ENCODE measurements at places on chromosomes 7 and 10. TPM values are rescaled to one million over a fixed set of nuclear protein-coding genes. Genes with fewer than 3 reads are reported as not detected.

- no peaks in the 10 kb centered on the region for H3K4me1 ChIP-seq
- H3K36me3 ChIP-seq: no peaks in the 10 kb centered on the region
- no peak overlapping the region for H3K27ac ChIP-seq
- no peaks in the 10 kb centered on the region for H3K27me3 ChIP-seq
These were observed 255.6 kb downstream of the OTUD1 start for GRCh38 chr10:23694446-23694920.

- no peaks in the 10 kb centered on the region for H3K27me3 ChIP-seq
- no peaks in the 10 kb centered on the region for H3K4me1 ChIP-seq
- no peak overlapping the region for H3K4me3 ChIP-seq
- no peak overlapping the region for H3K27ac ChIP-seq
These were observed 101.1 kb upstream of the TCF7L2 start for GRCh38 chr10:112848868-112849430.

DNA sequence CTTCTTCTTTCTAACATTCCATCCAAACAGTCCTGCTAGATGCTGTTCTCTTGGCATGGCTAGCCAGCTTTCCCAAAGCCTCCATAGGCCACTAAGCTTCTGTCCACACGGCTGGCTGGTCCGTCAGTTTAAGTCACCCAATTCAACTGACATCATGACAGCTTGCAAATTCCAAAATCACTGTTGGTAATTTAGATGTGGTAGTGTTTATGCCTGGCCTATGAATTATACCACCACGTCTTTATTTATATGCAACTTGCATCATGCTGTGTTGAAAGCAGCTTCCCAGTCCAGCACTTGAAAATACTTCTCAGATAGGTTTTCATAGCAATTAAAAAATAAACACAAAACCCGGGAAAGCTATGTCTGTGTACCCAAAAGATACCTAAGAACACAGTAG lies 2.2 kb upstream of the VIM start:
- no peaks in the 10 kb centered on the region for H3K36me3 ChIP-seq
- no peaks in the 10 kb centered on the region for H3K27me3 ChIP-seq
- no peak overlapping the region for H3K27ac ChIP-seq

- H3K27me3 ChIP-seq: no peaks in the 10 kb centered on the region
- DNase-seq: no peak
- no peaks in the 10 kb centered on the region for H3K4me1 ChIP-seq
These were observed 50.1 kb downstream of the ITPRID1 start for GRCh38 chr7:31563951-31564350.

DNA sequence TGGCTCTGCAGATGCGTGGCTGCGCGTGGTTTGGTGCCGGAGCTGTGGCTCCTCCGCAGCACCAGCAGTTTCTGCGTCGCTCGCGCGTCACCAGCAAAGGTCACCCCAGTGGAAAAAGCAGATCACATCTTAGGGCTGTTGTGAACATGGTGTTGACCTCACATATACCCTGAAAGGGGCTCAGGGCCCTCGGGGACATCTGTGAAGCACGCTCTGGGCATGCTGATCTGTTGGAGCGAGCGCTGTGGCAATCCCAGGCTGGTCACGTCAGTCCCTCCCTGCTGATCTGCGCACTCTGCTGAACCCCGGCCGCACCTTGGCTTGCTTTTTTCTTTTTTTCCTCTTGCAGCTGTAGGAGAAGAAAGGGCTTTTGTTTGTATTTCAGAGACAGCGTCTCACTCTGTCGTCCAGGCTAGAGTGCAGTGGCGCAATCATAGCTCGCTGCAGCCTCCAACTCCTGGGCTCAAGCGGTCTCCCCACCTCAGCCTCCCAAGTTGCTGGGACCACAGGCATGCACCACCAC lies 33.3 kb upstream of the AP5Z1 start:
- no peaks in the 10 kb centered on the region for H3K36me3 ChIP-seq
- H3K27ac ChIP-seq: peak overlapping the region; percentile 12
- no peak for DNase-seq

DNA sequence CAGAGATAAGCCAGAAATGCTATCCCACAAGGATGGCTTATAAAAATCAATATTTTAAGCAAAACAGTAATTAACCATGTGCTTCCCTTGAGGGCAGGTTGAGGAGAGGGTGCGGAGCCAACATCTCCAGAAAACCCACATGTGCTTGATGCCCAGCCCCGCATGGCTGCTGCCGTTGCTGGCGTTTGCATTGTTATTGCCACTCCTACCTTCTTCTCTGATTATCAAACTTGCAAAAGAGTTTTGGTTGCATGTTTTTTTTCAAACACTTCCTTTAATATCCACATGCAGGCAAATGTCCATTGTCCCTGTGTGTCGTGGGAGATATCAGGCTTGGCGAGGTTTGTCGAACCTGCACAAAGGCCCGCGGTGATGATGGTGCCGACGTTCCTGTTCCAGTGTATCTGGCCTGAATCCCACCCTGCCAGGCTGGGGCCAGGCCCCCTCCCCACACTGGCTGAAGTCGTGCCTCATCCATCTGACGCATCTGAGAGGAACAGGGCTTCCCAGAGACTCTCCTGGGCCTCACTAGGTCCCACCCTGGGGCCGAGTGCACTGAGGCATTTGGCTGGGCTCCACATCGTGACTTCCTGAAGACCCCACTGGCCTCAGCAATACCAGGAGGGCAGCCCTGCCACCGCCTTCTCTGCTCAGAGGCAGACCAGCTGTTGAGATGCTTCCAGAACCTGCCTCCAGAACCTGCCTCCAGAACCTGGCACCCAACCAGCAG lies 40.9 kb downstream of the TCERG1L start:
- no peaks in the 10 kb centered on the region for H3K27me3 ChIP-seq
- no peak overlapping the region for H3K4me3 ChIP-seq
- no peak for DNase-seq

DNA sequence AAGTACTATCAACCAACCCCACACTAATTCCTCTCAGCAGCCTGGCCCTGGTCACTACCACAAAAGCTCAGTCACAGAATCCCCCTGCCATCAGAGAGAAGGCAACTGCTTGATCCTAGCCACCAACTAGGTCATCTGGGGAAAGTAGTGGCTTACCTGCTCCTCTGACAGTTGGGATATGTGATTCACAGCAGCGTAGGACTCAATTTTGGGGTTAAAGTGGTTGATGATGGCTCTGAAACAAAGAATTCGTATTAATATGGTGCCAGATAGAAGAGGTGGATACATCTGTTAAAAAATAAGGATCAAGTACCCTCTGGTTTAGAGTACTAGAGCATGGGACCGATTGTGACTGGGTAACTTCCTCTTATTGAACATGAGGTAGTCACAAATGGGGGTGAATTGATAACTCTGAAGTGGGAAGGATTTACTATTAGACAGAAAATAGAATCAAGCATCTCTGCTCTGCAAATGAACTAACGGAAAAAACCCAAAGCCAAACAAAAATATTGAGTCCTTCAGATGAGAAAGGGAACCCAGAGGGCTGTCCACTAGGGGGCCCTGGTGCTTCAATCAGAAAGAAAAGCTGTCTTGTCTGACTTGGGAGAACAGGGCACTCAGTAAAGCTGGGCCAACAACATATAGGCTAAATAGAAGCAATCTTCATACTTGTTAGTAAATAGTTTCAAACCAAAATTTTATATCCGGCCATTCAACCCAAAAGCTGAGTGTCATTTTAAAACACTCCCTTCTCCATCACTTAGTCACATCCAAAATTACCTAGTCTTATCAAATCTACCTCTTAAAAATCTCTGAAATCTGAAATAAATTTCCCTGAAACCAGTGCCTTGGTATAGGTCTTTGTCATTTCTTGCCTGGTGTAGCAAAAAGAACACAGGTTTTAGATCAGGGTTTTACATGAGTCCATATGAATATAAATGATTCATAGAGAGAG lies 45.9 kb upstream of the KCNIP2 start:
- no peak overlapping the region for H3K4me3 ChIP-seq
- no peaks in the 10 kb centered on the region for H3K4me1 ChIP-seq
- DNase-seq: peak; percentile 52
- H3K27ac ChIP-seq: no peak overlapping the region

DNA sequence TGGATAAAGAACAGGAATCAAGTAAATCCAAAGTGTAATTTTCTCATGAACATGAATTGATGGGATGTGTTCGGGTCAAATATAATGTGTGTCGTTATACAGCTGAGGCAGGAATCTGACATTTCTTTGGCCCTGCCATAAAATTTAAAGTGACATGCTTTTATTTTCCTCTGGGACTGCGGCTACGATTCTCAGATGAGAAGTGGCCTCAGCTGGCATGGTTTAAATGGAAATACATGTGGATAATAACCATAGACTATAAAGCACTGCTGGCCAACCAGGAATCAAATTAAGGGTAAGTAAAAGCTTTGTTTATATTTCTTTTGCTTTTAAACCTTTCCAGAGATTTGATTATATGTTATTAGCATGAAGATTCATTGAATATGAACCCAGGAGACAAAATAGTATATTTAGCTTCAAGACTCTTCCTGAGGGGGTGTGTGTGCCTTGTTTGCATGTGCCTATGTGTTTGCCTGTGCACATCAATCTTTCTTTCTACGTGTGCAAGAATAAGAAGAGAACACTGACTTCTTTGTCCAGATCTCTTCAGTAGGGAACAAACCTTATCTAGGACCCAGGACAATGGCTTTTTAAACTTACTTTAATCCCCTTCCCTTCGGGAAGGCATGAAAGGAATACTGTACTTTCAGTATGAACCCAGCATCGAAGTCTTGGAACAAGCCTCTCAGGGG lies 629.0 kb upstream of the PFKP start:
- no peak overlapping the region for H3K4me3 ChIP-seq
- H3K27me3 ChIP-seq: no peaks in the 10 kb centered on the region
- no peak for DNase-seq
- H3K36me3 ChIP-seq: no peaks in the 10 kb centered on the region
- no peaks in the 10 kb centered on the region for H3K4me1 ChIP-seq
- H3K27ac ChIP-seq: no peak overlapping the region

GRCh38 chr10:84328418-84329195 lies at the start of gene CCSER2:
TSS of gene CCSER2 (plus strand) at chr10:84328589. CDS start at chr10:84371053, 42,464 bp downstream.
- H3K4me1 ChIP-seq: peaks cover 26% of the 10 kb centered on the region
- H3K4me3 ChIP-seq: peak within 1 kb of the TSS; percentile 74
- H3K27me3 ChIP-seq: no peaks in the 10 kb centered on the region

GRCh38 chr10:13496164-13496563 lies 32.6 kb downstream of the BEND7 start:
- DNase-seq: no peak
- H3K27ac ChIP-seq: no peak overlapping the region
- no peaks in the 10 kb centered on the region for H3K27me3 ChIP-seq
- H3K4me1 ChIP-seq: no peaks in the 10 kb centered on the region

- H3K4me3 ChIP-seq: no peak overlapping the region
- H3K36me3 ChIP-seq: no peaks in the 10 kb centered on the region
- no peaks in the 10 kb centered on the region for H3K27me3 ChIP-seq
- no peaks in the 10 kb centered on the region for H3K4me1 ChIP-seq
- DNase-seq: no peak
- H3K27ac ChIP-seq: no peak overlapping the region
These were observed 55.1 kb downstream of the ANKMY2 start for GRCh38 chr7:16590424-16590823.

DNA sequence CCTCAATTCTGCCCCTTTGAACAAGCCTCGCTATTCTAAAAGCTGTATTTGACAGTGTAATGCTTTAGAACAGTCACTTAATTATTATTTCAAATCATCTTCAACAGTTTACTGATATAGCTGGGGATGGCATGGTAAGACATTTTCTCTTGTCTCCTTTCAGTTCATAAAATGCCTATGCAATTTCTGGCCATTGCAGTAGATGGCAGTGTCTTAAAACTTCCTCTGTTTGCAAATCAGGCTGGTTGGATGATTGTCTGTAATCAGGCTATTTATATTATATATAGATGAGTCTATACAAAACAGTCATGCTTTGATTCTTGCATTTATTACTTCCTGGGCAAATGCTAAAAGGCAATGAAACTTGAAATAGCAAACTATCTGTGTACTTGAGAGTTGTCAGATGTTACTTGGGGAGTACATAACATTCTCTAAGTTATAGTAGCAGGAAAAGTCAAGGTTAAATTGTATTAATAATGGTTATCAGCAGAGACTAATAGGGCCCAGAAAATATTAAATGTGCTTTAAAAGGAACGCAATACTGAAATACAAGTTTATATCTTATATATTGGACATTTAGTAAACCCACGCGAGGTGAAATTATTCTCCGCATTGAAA lies 55.5 kb upstream of the LHFPL3 start:
- H3K4me1 ChIP-seq: no peaks in the 10 kb centered on the region
- H3K36me3 ChIP-seq: no peaks in the 10 kb centered on the region
- H3K4me3 ChIP-seq: no peak overlapping the region
- H3K27ac ChIP-seq: no peak overlapping the region

GRCh38 chr7:83934118-83934734 lies 260.4 kb downstream of the SEMA3A start:
- DNase-seq: no peak
- H3K27ac ChIP-seq: no peak overlapping the region
- H3K4me1 ChIP-seq: no peaks in the 10 kb centered on the region

DNA sequence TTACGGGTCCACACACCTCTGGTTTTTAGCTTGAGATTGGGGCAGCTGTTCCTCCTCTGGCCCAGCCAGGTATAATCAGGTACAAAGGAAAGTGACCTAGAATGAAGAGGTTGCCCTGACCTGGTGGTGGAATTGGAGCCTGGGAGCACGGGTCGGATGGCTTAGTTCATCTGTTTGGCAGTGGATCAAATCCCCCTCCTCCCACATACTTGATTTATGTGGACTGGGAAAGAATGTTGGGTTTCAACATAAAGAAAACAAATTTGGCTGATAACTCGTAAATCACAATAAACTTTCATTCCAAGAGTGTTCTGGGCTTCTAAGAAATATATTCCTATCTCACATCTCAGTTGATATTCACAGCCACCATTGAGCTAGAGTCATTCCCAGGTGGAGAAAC lies 186.8 kb downstream of the CUX1 start:
- H3K27ac ChIP-seq: no peak overlapping the region
- no peak for DNase-seq
- H3K4me3 ChIP-seq: no peak overlapping the region
- H3K27me3 ChIP-seq: no peaks in the 10 kb centered on the region

The NXPH1 gene
- not detected for total RNA-seq

The SFTPD gene
- total RNA-seq: not detected

The KIAA1549 gene
- 0.16 TPM for total RNA-seq

The IQUB gene
- total RNA-seq: not detected

The MSMB gene
- not detected for total RNA-seq

The PRLHR gene
- not detected for total RNA-seq

The GPR158 gene
- total RNA-seq: not detected

Measured in naive thymus-derived CD4-positive, alpha-beta T cell (primary cell).